Activated naive CD8-positive, alpha-beta T cell treated with anti-CD3 and anti-CD28 coated beads, Interleukin-2, amount 10 ng/mL, durations not matched to agents 7 days and 5 days (primary cell): ENCODE measurements at places on chromosomes 1 and 21.

GRCh38 chr1:16615253-16616252 is 2.2 kb upstream of the NBPF1 start:
- DNase-seq, result peak; percentile 30

GRCh38 chr1:119747451-119747850 is 21.3 kb downstream of the HMGCS2 start:
- no peak for DNase-seq

- no peak for DNase-seq
Measured at GRCh38 chr1:184272175-184272866, 114.5 kb upstream of the C1orf21 start.

DNA sequence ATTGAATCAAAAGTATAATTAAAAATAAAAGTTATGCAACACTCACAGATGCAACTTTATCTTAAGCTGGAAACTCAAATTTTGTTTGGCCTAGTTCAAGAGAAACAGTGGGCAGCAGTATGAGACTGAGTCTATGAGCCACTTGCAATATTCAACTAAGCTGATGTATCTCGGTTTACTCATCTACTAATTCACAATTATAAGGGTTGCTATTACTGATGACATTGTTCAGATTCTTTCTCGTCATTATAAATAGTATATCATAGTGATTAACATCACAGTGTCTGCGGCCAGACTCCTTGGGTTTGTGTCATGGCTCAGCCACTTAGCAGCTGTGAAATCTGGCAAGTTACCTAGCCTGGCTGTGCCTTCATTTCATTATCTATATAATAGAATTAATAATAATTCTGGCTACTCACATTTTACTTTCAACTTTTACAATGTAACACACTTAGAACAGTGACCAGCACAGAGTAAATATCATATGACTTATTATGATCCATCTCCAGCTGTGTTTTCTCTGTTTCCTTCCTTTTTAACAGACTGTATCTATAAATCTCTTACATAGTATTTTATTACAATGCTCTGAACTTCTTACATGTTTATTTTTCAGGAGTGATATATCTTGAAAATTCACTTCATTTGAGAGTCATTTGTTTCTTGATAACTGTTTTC is 194.3 kb upstream of the RGS18 start:
- DNase-seq, result no peak

DNA sequence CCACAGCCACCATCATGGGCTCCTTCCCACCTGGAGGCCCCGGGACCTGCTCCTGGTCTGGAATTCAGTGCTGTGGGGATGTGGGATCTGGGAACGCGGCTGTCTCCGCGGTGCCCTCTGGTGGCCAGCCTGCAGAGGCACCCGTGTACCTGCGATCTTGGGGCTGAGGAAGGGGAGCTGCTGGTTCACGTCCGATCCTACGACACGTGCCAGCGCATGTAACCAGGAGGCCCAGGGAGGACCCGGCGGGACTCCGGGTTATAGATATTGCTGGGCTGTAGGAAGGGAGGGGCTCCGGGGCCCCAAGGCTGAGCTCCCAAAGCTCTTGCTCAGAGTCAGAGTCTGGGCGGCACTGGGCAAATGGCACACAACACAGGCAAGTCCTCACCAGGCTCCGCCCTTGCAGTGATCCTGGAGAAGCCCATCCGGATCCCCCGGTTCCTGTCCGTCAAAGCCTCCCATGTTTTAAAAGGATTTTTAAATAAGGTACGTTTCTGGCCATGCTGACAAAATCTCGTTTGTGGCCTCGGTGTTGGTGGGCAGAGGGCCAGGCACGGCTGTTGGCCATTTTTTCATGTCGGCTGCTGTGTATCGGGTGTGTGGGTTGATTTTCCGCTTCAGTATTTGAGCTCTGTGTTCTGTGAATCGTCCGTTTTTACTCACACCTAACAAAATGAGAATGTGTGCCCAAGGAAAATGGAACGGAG is 20.1 kb downstream of the FAAP20 start:
- peak; percentile 65 for DNase-seq

DNA sequence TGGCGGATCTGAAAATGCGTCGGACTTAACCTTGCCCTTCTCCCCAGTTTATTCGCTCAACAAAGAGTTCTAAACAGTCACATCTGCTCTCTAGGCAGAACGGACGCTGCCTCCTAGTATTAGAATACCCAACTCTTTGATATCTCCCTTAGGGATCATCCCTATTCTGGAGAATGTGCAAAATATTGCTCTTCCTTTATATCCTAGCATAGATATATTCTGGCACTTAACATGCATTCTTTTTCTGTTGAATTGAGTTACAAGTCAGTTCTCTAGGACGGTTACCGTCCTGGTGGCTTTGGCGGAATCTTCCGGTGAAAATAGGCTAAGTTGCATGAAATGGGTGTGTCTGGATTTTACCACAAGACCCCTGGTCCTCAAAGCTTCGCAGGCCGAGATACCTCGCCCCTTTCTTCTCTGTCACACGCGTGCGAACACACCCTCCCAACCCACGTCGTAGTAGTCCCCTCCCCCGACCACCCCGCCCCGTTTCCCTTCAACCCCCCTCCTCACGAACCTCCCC is 501 bp upstream of the DNAJC6 start:
- DNase-seq, result no peak
